ENCODE measurements at places on chromosomes 1 and 21.

GRCh38 chr1:80365359-80366021, 1359.0 kb upstream of the ADGRL4 start:
- no peak for DNase-seq

DNA sequence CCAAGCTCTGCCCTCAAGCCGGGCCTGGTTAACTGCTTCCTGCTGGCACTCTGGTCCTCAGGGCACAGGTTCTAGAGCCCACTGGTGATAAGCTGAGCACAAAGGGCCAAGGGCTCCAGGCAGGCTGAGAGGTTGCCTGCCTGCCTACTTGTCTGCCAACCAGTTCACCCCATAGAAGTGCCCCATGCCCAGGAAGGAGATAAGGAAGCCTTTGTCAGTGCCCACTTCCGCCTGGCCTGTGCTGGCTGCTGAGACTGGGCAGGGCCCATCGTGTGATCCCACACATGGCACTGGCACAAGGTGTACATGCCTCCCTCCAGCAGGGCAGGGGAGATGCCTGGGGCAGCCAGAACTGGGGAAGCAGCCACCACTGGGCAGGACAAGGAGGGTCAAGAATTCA, 24.1 kb downstream of the SLC9A1 start:
- no peak for DNase-seq

- DNase-seq, result no peak
These were observed 51.2 kb downstream of the STUM start for GRCh38 chr1:226599636-226600238.

DNA sequence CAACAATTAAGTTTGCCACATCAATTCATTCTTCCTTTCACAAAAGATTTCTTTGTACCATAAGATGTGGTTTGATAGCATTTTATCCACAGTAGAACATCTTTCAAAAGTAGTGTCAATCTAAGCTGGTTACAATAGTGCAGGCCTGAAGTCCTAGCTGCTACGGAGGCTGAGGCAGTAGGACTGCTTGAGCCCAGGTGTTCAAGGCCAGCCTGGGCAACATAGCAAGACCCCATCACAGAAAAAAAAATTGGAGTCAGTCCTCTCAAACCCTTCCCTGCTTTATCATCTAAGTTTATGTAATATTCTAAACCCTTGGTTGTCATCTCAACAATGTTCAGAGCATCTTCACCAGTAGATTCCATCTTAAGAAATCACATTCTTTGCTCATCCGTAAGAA, 31.7 kb downstream of the DENND1B start:
- DNase-seq, result no peak

GRCh38 chr21:46194374-46195334, 10.4 kb upstream of the SPATC1L start:
- no peak for DNase-seq

DNA sequence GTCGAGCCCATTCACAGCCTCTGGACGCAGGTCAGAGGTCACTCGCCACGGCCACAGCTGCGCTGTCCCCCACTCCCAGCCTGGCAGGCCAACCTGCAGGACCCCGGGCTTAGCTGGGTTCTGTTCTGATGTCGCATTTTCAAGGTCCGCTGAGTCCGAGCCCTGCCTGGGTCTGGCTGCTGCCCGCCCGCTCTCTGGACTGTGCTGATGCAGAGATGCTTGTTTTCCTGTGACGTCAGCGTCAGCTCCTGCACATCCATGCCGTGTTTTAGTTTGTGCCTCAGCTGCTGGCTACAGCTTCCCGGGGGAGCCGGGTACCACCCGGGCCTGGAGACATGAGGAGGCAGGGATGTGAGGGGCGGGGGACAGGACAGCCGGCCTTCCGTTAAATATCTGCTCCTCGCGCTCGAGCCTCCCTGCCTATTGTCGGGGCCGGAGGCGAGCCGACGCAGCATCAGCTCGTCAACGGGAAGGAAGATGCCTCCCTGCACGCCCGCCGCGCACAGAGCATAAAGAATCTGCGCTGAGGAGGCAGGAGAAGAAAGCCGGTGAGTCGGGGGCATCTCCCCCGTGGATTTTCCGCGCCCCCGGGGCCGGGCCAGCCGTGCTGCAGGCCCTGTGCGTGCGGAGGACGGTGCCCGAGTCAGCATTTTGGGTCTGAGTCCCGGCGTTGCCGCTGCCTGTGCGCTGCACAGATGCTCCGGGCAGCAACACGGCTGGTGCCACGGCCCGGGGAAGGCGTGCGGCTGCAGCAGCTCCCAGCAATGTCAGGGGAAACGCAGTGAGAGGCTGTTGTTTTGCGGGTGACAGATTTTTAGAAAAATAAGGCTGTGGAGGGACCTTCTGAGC, 23.4 kb downstream of the PRKCZ start:
- DNase-seq, result no peak

- no peak for DNase-seq
These were observed 85.1 kb downstream of the POU2F1 start for GRCh38 chr1:167305706-167306277.

DNA sequence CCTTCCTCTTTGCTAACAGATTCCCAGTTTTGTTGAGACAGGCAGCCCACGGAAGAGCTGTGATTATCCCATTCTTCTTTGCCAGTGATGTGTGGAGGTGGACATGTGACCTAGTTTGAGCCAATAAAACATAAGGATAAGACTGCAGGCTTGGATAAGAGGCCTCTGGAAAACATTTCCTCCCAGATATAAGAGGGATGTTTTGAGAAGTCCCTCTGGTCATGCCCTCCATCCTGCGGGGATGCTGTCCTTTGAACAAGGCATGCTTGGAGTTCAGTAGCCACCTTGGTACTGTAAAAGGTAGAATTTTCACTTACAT, 155.7 kb downstream of the TM2D1 start:
- DNase-seq, result no peak

DNA sequence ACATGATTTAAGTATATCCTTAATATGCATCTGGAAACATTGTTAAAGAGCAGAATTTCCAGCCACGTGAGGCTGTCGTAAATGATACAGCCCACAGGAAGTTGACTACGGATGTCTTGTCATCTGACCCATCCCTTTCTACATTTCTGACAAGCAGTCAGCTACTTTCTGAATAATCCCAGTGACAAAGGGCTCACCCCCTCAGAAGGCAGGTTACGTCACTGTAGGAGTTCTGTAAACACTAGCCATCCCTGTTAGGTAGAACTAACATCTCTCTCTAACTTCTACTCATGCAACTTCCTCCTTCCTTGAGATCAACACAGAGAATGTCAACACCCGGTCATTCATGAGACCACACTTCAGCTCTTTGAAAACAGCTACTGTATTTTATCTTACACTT, 259.2 kb downstream of the GREM2 start:
- DNase-seq, result no peak

DNA sequence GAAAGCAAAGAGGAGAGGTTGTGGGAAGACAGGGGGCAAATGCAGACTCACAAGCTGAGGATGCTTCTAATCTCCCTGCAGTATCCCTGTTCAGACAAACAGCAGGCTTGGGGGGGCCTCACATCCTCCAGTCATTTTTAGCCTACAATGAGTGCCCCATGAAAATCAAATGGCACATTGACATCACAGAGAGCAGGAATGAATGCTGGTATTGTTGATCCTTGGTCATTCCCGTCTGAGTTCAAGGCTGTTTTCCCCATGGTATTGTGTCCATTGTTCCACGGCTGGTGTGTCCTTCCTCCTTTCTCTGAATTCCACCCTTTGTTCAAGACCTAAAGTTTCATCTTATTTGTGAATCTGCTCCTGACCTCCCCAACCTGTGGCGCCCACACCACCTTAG, 545.6 kb downstream of the AJAP1 start:
- DNase-seq, result no peak

- DNase-seq, result no peak
These were observed 1.1 kb downstream of the RNF187 start for GRCh38 chr1:228488125-228488817.

DNA sequence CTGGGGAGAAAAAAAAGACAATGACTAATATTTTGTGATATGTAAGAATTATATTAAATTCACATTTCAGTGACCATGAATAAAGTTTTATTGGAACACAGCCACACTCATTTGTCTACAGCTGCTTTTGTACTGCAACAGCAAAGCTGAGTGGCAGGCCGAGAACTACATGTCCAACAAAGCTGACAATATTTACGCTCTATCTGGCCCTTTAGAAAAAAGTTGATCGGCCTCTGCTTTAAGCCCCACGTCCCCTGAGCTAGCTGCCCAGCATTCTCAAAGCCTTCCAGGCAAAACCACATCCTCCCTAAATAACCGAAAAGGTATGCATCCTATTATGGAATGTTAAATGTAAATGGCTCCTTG, 8.6 kb downstream of the SLC2A1 start:
- DNase-seq, result no peak

DNA sequence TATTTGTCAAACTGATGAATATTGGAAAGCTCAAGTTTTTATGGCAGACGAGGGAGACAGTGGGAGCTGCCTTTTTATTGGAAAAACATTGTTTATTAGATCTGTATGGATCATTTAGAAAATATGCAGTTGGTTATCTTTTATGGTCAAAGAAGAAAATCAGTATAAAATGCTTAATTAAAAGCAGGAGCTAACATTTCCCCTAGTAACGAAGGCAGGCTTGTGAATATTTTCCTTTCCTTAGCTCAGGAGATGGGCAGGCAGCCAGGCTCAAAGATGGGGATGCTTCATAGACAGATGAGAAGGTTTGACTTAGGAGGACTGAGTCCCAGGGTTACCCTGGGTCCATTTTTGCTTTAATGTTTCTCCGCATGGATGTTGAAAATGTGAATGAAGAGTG, 26.0 kb downstream of the ROR1 start:
- DNase-seq, result no peak

DNA sequence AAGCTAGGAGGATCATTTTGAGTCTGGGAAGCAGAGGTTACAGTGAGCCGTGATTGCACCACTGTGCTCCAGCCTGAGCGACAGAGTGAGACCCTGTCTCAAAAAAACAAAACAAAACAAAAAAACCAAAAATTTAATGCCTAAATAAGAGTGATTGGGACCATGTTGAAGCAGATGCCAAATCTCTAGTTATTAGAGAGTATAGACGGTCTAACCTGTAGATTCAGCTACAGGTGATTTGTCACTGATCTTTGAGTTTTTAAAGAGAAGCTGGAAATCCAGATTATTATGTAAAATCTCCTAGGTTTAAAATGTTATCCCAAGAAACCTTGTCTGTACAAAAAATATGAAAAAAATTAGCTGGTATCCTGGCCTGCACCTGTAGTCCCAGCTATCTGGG, 11.5 kb downstream of the HDAC1 start:
- DNase-seq, result no peak

DNA sequence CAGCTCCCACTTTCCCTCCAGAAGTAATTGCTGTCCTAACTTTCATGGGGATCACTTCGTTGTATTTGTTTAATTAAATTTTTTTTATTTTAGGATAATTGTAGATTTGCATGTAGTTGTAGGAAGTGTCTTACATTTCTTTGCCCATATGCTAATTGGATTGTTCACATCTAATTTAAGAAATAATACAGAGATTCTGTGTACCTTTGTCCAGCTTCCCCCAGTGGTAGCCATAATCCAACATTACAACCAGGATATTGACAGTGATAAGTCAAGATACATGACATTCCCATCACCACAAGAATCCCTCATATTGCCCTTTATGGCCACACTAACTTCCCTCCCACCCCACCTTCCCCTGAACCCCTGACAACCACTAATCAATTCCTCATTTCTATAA, 136.6 kb downstream of the PRDM2 start:
- no peak for DNase-seq

DNA sequence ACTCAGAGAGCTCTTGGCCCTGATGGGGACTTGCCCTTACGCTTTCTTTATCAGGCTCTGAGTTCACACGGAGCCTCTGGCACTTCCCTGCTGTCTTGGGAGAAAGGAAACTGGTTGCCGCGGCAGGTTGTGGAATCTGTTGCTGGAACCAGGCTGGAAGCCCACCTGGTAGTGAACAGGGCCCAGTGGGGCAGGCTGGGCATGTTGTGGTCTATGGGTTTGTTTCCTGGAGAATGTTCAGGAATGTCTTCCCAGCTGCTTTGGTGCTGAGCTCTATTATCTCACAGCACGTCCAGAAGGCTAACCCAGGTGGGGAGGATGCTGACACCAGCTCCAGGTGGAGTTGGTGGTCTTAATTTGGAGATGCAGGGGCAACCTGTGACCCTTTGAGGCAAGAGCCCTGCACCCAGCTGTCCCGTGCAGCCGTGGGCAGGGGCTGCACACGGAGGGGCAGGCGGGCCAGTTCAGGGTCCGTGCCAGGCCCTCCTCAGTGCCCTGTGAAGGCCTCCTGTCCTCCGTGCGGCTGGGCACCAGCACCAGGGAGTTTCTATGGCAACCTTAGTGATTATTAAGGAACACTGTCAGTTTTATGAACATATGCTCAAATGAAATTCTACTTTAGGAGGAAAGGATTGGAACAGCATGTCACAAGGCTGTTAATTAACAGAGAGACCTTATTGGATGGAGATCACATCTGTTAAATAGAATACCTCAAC, 33.3 kb upstream of the TDRD10 start:
- DNase-seq, result no peak

- DNase-seq, result no peak
These were observed 31.9 kb downstream of the NGF start for GRCh38 chr1:115306146-115306545.

- DNase-seq, result no peak
These were observed 1.2 kb upstream of the CDA start for GRCh38 chr1:20587661-20588053.

- no peak for DNase-seq
These were observed 355.1 kb downstream of the DISC1 start for GRCh38 chr1:231981675-231982074.

GRCh38 chr1:47814612-47815395, 182.4 kb downstream of the TRABD2B start:
- no peak for DNase-seq

DNA sequence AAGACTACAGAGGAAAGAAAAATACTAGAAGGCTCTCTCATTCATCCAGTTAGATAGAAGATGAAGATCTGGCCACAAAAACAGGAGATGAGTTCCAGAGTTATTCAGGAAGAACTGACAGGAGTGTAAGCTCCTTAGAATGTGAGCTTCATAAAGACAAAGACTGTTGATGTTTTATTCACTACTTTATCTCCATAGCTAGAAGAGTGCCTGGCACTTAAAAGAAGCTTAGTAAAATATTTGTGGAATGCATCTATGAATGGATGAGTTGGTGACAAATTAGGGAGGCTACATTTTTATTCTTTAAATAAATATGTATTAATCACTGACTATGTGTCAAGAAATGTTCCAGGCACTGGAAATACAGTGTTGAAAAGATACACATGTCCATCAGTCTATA, 13.8 kb downstream of the CLDN17 start:
- no peak for DNase-seq

DNA sequence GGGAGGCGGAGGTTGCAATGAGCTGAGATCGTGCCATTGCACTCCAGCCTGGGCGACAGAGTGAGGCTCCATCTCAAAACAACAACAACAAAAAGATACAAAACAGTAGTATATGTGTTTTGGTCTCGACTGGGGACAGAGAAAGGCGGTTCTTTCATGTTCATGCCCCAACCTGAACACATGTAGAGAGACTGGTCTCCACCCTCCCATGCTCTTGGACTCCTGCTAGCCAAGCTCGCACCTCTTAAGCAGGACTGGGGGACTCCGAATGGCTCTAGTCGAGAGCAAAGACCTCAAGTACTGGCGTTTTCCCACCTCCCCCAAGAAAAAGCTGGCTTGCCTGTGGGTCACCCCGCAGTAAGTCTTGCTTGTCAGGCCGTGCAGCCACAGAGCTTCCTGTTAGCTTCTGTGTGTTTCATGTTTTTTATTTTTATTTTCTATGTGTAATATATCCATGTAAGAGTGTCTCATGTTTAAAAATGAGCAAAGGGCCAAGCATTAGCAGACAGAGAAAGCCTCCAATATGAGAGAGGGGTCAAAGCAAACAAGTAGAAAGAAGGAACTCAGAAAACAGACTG, 91.6 kb downstream of the SCCPDH start:
- DNase-seq, result no peak

All from stimulated activated CD8-positive, alpha-beta memory T cell treated with anti-CD3 and anti-CD28 coated beads, Interleukin-7, amount 100 ng/mL, for 24 hours (primary cell).